Fibroblast of lung (primary cell): ENCODE measurements at places on chromosomes 7 and 10. TPM values are rescaled to one million over a fixed set of nuclear protein-coding genes. Genes with fewer than 3 reads are reported as not detected.

Gene SPDYE9
- polyA plus RNA-seq, result not detected in 2 replicates

Gene TWNK
- polyA plus RNA-seq, result 3.8 and 6.7 TPM in 2 replicates

Gene DPY19L1
- 26.2 and 31.8 TPM in 2 replicates for polyA plus RNA-seq

Gene EXOC4
- polyA plus RNA-seq, result 77.3 and 79.6 TPM in 2 replicates

Gene TMEM270
- not detected in 2 replicates for polyA plus RNA-seq

Gene GOLGA7B
- not detected in 2 replicates for polyA plus RNA-seq

- DNase-seq, result no peak
- H3K4me1 ChIP-seq, result no peaks in the 10 kb centered on the region
- H3K36me3 ChIP-seq, result no peaks in the 10 kb centered on the region
These were observed 81.9 kb downstream of the CNOT4 start for GRCh38 chr7:135428011-135428410.

GRCh38 chr7:101125989-101126650 is 784 bp upstream of the SERPINE1 start:
- H3K36me3 ChIP-seq, result peaks cover 12% of the 10 kb centered on the region
- peak overlapping the region; percentile 73 for H3K27ac ChIP-seq
- H3K4me3 ChIP-seq, result peak overlapping the region; percentile 83
- peaks cover 30% of the 10 kb centered on the region for H3K4me1 ChIP-seq
- peak; percentile 85 for DNase-seq

GRCh38 chr10:33189363-33189762 is 145.1 kb downstream of the NRP1 start:
- peaks cover 27% of the 10 kb centered on the region for H3K36me3 ChIP-seq
- no peak overlapping the region for H3K27ac ChIP-seq
- H3K4me3 ChIP-seq, result no peak overlapping the region
- H3K4me1 ChIP-seq, result peaks cover 5% of the 10 kb centered on the region

DNA sequence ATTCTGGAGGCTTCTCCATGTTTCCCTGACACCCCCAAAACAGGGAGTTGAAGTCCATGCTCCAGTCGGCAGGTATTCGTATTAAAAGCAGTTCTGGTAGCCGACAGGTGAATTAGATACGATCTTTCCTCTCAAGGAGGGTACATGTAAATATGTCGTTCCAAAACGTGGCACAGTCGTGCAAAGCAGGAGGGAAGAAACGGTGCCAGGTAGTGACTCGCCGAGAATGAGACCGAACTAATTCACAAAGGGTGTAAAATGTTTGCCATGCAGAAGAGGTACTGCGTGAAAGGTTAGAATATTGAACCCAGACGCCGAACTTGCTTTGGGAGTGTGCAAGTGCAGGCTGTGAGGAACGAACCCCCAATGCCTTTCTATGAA is 483 bp downstream of the EDRF1 start:
- no peaks in the 10 kb centered on the region for H3K27me3 ChIP-seq
- H3K27ac ChIP-seq, result peak overlapping the region; percentile 82
- H3K4me3 ChIP-seq, result peak overlapping the region; percentile 100
- no peaks in the 10 kb centered on the region for H3K4me1 ChIP-seq

DNA sequence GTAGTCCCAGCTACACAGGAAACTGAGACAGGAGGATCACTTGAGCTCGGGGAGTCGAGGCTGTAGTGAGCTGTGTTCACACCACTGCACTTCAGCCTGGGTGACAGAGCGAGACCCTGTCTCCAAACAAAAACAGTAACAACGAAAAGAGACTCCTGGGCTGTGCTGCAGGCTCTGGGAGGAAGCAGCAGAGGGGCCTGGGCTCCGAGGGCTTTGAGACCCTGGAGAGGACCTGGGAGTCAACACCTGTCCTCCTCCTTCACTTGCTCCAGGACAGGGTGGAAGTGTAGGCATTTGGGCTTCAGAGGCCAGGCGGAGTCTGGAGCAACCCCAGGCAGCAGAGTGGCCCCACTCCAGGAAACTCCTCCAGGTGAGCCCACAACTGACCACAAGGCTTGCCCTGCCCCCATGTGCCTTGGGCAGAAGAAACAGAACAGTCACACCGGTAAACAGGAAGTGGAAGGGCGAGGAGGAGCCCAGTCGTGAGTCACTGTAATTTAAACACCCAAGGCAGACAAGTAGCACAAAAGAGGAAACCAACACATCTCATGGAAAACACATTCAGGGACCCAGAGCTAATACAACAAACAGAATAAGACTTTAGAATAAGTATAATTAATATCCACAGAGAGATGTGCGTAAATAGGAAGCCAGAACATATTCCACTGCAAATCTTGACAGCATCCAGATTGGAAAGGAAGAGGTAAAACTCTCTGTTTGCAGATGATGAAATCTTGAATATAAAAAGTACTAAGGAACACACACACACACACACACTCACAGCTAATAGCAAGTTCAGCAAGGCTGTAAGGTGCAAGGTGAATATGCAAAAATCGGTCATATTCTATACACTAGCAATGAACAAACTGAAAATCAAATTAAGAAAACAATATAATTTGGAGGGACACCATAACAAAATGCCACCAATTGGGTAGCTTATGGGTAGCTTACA is 20.5 kb upstream of the RASGEF1A start:
- H3K27ac ChIP-seq, result no peak overlapping the region
- no peak for DNase-seq
